Stimulated activated CD4-positive, alpha-beta T cell treated with anti-CD3 and anti-CD28 coated beads, Interleukin-2, amount 100 ng/mL, for 48 hours (primary cell): ENCODE measurements at places on chromosomes 7 and 10.

DNA sequence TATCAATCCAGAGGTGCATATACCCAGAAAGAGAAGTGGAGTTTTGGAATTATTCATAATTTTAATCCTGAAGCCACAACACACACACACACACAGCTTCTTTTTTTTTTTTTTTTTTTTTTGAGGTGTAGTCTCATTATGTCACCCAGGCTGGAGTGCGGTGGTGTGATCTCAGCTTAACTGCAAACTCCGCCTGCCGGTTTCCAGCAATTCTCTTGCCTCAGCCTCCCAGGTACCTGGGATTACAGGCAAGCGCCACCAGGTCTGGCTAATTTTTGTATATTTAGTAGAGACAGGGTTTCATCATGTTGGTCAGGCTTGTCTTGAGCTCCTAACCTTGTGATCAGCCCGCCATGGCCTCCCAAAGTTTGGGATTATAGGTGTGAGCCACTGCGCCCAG lies 35.4 kb downstream of the TET1 start:
- DNase-seq: no peak

DNA sequence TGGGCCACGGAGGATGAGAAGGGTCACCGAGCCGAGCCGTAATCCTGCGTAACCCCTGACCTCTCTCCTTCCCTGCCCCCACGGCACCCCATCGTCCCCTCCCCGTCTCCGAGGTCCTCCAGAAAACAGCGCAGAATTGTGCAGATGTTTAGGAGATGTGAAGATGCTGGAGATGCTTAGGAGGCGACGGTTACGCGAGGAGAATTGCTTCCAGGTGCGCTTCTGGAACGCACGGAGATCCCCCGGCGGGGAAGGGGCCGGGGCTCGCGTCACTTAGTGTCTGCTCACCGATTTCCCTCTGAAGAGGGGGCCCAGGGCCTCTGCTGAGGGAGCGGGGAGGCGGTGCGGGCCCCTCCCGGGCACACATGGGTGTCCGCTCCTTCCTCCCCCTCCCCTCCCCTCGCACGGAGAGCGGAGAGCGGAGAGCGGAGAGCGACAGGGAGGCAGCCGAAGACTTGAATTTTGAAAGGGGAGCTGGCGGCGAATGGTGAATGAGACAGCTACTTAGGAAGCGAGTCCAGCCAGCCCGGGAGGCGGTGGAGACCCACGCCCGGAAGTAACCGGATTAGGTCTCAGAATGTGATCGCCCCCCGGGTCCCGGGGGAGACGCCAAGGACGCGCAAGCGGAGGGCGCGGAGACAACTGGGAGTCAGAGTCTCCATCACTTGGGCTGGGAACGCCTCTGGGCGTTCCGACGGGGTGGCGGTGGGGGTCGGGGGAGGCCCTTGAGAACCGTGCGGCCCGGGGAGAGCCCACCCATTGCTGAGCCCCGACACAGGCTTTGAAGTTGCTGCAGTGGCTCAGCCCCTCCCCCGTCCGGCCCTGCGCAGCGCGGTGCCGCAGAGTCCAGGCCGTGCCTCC lies 8.7 kb upstream of the EN2 start:
- DNase-seq: no peak

DNA sequence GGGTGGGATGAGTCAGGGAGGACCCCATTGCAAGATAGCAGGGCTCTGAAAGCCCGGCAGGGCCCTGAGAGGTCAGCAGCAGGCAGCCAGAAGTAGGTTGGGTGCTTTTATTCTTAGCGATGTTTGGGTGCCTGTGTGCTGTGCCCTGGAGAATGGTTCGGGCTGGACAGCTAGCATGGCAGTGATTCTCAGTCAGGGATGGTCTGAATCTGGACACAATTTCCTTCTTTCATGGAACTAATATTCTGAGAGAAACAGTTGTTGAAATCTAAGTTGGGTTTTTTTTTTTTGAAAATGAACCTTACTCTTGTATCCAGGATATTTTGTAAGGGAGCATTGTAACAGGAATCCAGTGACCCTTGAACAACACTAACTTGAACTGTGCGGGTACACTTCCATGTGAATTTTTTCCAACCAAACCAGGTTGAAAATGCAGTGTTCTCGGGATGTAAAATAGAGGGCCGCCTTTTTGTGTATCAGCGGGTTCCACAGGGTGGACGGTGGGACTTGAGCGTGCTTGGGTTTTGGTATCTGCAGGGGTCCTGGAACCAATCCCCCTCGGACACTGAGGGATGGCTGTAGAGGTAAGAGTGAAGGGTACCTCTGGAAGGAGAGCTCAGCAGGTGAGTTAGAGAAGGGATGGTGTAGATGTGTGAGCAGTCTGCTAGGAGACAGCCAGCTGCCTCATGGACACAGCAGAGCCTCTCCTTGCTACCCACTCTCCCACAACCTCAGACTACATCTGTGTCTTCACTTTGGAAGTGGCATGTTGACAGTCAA lies 12.5 kb downstream of the CCNY start:
- no peak for DNase-seq

- no peak for DNase-seq
Observed at GRCh38 chr7:41955451-41955850, 252.6 kb upstream of the INHBA start.

DNA sequence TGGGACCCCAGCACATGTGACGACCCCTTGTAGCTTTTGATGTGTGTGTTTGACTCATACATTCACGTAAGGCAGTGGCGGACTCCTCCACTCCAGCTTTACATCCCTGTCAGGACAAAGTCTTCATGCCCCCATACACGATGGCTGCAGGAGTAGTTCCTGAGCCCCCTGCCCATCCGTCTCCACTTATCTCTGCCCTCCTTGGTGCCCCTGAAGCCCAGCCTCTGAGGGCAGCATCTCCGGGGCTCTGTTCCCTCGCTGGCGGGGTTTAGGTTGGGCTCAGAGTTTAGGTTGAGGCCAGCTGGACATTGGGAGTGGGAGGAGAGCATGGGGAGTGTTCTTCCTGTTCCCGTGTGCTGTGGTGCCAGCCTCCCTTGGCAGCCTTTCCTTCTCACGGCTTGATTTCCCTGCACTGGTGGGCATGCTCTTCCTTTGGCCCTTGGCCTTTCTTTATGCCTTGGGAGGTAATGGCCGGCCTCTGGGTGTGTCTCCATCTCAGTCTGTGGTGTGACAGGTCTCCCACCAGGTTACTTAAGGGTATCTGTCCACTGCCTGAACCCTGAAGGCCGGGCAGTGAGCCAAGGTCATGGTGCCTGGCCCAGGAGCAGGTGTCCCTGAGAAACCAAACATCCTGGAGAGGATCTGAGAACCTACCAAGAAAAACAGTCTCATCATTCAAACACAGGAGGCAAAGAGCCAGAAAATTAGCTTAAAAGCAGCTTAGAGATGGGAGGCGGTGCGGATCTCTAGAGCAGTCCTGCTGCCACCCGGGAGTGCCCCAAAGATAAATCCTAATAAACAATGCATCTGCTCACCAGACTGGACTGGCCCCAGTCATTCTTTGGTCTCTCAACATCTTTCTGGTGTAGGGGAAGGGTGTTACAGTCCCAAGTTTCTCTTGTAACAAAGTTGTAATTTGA lies 85.5 kb downstream of the GLRX3 start:
- DNase-seq: no peak

DNA sequence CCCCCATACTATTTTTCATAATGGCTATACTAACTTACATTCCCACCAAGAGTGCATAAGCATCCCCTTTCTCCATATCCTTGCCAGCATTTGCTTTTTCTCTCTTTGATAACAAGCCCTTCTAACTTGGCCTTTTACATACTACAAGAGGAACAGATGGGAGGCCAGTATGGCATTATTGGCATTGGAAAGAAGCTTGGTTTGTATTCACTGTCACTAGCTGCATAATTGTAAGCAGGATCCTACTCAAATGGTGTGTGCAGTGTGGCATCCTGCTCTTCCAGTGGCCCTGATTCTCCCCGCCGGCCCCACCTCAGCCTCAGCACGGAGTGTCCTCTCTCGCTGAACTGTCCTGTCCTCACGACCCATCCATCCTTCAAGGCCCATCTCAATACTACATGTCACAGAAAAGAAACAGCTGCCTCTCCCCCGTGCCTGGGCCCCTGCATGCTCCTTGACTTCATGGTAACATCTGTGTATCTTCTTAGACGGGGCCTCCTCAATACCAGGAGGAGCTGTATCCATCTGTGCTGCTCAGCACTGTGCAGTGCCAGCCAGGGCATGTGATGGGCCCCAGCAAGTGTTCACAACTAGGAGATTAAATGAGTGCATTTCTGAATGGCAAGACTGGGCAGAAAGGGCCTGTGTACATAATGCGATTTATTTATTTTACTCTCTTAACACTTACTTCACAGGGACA lies 205.2 kb downstream of the COBL start:
- DNase-seq: no peak
